ENCODE measurements at places on chromosomes 6 and 20. TPM values are rescaled to one million over a fixed set of nuclear protein-coding genes. Genes with fewer than 3 reads are reported as not detected.

Gene ZNF343
- 12.0 TPM for total RNA-seq

Gene PRSS35
- total RNA-seq = not detected

Gene C6orf163
- total RNA-seq = 0.24 TPM

Gene NRSN1
- total RNA-seq = not detected

Gene WFDC10B
- not detected for total RNA-seq

Gene TFAP2C
- total RNA-seq = 13.4 TPM

Gene ZSCAN23
- not detected for total RNA-seq

Measured in A549 treated with Mapracorat at 1 μM for 4 hours (cell line).